ENCODE measurements at places on chromosomes 2 and 18.

DNA sequence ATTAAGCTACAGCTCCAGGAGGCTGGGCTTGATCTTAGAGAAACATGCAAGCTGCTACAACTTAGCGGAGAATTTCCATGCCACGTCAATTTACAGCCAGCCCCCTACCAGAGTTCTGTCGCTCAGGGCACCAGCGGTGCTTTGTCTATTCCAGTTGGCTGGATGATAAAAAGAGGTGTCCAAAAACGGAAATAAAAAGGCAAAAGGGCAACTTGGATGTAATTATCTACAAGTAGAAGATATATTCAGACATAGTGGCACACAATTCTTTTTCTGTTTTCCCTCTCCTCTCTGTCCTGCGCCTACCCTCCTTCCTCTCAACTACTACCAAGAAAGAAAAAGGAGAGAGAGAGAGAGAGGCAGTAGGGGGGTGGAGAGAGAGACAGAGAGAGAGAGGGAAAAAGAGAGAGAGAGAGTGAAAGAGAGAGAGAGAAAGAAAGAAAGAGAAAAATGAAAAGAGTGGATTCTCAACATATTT, 363 bp upstream of the RFTN2 start:
- DNase-seq: peak; percentile 78

DNA sequence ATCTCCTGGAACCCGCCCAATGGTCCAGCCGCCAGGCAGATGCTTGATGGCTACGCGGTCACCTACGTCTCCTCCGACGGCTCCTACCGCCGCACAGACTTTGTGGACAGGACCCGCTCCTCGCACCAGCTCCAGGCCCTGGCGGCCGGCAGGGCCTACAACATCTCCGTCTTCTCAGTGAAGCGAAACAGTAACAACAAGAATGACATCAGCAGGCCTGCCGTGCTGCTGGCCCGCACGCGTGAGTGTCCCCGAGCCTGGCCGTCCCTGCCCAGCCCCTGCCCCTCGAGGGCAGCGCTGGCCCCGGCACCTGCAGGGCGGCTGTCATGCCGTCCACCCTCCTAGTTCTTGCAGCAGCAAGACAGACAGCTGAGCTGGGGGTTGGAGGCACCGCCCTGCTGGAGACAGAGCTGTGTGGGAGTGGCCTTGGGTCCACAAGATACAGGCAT, 36.7 kb downstream of the MTERF4 start:
- DNase-seq: no peak

- no peak for DNase-seq
These were observed 55.3 kb downstream of the EDAR start for GRCh38 chr2:108933691-108934117.

DNA sequence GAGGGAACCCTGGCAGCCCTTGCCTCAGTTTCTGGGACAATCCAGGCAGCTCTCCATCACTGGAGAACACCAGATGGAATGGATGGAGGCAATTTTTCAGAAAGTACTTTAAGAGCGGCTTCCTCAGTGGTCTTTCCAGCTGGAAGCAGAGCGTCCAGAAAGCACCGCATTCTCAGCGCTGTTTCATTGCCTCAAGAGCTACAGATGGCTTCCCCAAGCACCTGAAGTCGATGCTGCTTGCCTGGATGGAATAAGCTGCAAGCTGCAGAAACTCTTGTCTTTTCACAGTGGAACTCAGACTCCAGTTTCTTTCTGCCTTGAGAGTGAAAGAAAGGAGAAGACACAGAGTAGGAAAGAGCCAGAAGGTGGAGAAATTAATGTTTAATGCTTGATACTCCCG, 766.9 kb downstream of the TDRD15 start:
- no peak for DNase-seq

GRCh38 chr18:60543646-60544045, 171.1 kb upstream of the MC4R start:
- DNase-seq: no peak

DNA sequence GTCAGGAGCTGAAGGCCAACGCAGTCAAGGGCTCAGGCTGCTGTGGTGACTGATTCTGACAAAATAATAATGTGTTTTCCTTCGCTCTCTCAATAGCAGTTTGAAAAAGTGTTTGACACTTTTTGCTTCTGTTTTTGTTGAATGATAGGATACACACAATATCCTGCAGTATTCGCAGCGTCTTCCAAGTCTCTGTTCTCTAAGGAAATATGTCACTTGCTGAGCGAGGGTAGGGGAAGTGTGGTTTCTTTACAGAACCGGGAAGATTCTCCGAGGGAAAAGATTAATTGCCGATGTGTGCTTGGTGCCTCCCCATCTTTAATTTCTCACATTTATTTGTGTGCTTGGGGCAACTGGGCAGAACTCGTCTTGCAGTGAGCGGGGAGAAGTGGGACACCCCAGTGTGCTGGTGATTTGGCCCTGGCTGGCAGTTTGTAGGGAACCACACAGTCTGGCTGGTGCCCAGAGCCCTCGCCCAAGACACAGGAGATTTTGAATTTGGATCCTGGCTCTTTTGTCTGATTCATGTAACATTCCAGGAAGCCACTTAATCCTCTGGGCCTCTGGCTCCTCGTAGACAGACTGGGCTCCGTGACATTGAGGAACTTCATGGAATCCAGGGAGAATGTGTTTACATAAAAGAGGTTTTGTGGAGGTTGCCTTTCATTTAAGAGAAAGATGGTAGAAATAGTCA, 169.4 kb downstream of the LDLRAD4 start:
- DNase-seq: no peak

GRCh38 chr2:137262594-137262993, 497.2 kb downstream of the THSD7B start:
- DNase-seq: no peak

DNA sequence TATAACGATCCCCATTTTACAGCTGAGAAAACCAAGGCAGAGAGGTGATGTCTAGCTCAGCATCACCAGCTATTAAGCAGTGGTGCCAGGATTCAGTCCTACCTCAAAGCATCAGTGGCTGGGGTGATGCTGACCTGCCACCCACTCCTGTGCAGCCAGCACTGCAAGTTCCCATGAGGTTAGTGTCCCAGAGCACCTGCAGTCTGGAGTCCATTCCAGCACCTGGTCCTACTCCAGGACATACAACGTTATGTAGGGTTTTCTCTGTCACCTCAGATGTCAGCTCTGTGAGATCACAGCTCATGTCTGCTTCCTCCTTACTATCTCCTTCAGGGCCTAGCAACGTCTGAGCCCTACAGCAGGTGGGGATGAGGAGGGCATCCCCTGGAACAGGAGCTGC, 328.0 kb upstream of the HS6ST1 start:
- no peak for DNase-seq

GRCh38 chr2:28449488-28450395, 46.1 kb upstream of the PLB1 start:
- no peak for DNase-seq

DNA sequence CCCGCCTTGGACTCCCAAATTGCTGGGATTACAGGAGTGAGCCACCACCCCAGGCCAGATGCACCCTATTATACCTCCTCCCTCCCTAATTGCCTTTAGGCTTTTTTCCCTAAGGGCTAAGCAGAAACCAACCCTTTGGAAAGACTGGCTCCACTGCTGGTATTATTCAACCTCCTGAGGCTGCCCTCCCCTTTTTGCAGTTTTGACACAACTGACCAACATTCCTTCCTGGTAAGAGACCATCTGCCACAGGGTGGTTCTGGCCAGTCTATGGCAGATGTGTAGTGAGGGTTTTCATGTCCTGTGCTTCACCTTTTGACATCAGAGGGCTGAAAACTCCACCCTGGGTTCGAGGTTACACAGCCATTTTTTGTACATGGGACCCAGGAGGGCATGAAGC, 1785.3 kb upstream of the CELF4 start:
- DNase-seq: no peak

GRCh38 chr18:62026586-62026985, 133.8 kb upstream of the RNF152 start:
- no peak for DNase-seq

- no peak for DNase-seq
These were observed 49.2 kb downstream of the SLC4A3 start for GRCh38 chr2:219676586-219676985.

DNA sequence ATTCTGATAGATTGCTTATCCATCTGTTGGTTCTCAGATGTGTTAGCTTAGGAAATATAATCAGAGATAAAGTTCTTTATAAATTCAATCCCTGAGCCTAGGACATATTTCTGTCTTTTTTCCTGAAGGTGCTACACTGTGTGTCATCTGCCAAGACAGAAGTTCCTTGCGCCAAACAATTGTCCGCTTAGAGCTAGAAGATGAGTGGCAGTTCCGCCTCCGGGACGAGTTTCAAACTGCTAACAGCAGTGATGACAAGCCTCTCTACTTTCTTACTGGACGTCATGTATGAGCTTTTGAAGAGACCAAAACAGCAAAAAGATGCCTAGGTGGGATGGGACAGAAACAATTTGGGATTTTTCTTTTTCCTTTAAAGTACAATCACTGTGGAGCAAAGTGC, 78.0 kb downstream of the ESCO1 start:
- no peak for DNase-seq

GRCh38 chr2:138713504-138713903, 66.7 kb downstream of the NXPH2 start:
- DNase-seq: no peak

GRCh38 chr18:51253476-51253875, 56.0 kb upstream of the MEX3C start:
- no peak for DNase-seq
